CMK (cell line): ENCODE measurements at places on chromosomes 16 and 17.

GRCh38 chr17:31318298-31318801 lies 3.1 kb downstream of the EVI2A start:
- DNase-seq, result no peak

- DNase-seq, result no peak
These were observed 64.6 kb downstream of the CYTH1 start for GRCh38 chr17:78717431-78717980.

GRCh38 chr17:79808763-79809529 lies 12.1 kb upstream of the CBX8 start:
- DNase-seq, result no peak

DNA sequence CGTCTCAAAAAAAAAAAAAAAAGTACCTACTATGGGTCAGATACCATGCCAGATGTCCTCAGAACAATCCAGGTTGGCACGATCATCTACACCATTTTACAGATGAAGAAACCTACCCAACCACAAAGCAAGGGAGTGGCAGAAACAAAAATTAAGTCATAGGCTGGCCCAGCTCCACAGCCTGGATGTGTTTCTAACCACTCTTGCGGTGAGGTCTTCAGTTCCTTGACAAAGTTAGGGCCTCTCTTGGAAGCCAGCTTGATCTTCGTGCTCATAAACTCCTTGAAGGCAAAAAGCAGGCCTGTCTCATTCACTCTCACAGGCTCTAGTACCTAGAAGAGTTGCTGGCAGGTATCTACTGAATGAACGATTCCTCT lies 6.2 kb downstream of the GGA2 start:
- no peak for DNase-seq

DNA sequence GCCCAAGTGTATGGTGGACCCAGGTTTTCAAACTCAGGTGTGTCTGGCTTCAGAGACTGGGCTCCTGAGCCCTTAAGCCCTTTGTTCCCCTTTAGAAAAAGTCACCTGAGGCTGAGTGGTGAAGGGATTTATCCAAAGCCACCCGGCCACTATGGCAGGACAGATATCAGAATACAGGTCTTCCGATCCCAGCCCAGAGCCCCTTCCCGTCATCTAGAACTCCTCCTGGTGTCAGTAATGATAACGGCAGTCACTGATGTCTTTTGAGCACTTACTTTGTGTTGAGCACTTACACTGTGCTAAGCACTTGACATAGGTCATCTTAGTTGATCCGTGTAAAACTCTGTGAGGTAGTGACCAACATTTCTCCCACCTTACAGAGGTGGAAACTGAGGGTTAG lies 16.6 kb downstream of the NOD2 start:
- no peak for DNase-seq

GRCh38 chr17:1390432-1391367 lies 9.3 kb downstream of the YWHAE start:
- DNase-seq, result no peak
